ENCODE measurements at places on chromosomes 6 and 20.

DNA sequence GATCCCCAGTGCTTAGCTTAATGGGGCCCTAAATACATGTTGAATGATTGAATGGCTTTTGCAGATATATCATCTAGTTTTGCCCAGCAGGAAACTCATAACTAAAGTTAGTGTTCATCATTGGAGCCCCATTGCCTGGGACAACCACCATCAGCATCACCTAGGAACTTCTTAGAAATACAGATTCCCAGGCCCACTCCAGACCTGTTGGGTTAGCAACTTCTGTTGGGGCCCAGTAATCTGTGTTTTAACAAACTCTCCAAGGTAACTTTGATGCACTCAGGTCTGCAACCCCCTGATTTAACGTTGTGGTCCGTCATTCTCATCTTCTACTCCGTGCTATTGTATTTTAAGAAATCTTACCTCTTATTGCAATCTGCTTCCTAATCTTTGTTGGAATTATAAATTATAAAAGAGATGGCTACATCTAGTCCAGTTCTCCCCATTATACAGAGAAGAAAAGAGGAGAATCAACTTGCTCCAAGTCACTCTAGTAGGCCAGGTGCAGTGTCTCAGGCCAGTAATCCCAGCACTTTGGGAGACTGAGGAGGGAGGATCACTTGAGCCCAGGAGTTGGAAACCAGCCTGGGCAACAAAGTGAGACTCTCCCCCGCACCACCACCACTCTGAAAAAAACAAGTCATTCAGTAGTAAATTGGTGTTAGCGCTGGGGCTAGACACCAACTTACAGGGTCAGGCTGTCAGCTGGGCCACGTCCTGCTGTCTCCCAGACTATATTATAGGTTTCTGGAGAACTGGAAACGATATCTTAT is 13.7 kb downstream of the FOXP4 start:
- DNase-seq, result no peak

DNA sequence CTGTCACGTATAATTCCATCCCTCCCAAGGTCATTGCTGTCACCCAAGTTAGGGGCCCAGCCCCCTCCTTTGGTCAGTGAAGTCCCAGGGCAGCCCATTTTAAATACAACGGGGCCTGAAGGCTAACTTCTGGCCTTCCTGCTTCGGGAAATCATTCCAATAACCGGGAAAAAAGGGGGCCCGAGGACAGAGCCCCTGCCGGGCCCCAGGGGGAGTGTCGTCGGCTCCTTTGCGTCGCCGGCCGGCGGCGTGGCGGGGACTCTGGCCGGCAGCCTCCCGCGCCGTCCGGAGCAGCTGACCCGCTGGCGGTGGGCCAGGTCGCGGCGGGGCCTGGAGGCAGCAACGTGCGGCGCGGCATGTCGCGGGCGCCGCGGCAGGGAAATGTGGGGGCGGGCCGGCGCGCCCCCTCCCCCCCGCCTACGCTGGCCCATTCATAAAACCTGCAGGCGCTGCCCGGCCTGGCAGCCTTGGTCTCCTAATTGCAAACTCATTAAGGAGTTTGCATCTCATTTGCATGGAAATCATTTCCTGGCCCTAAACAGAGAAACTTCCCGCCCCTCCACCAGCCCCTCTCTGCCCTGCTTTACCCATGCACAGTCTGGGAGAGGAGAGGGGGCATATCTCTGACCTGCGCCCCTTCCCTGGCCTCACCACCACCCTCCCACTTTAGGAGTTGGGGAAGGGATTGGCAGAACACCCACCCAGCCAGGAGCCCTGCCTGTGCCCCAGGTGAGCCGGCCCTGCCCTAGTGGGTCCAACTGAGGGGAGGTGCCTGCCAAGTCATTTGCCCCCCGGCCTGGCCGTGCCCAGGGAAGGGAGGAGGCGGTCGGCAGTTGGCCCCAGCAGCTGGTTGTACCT is 50.7 kb downstream of the MRPL14 start:
- DNase-seq, result no peak

DNA sequence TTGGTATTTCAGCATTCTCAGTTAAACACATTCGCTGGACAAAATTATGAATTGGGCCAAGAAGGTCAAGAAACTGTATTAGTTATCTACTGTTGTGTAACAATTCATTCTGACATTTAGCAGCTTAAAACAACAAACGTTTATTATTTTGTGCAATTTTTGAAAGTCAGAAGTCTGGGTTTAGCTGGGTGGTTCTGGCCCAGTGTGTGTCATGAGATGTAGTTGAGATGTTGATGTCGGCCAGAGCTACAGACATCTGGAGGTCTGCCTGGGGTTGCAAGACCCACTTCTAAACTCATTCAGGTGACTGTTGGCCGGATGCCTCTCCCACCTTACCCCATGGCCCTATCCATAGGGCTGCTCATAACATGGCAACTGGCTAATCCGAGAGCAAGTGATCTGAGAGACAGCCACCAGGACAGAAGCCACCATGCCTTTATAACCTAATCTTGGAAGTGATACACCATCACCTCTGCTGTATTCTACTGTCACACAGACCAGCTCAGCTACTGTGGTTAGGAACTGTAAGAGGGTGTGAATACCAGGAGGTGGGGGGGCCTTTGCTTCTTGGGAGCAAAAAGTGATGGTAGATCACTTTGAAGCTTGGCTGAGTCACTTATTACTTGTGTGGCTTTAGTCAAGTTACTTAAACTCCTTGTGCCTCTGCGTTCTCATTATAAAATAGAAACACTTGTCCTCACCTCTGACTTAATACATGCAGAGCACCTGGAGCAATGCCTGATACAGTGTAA is 217.0 kb upstream of the MYLIP start:
- no peak for DNase-seq

DNA sequence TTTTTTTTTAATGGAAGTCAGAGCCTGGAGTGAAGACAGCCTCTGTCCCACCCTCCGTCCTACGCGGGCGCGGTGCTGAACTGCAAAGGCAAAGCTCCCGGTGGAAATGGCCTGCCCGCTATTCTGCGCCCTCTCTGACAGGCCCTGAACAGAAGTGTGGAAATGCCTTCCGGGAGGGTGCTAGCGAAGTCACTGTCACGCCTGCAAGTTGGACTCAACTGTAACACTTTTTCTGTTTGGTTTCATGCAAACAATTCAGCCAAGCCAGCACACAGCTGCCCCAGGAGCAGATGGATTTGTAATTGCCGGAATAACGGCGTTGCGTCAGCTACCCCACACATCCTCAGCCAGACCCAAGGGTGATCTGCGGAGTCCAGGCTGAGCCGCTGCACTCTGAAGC is 107.6 kb downstream of the PSMB1 start:
- DNase-seq, result no peak

DNA sequence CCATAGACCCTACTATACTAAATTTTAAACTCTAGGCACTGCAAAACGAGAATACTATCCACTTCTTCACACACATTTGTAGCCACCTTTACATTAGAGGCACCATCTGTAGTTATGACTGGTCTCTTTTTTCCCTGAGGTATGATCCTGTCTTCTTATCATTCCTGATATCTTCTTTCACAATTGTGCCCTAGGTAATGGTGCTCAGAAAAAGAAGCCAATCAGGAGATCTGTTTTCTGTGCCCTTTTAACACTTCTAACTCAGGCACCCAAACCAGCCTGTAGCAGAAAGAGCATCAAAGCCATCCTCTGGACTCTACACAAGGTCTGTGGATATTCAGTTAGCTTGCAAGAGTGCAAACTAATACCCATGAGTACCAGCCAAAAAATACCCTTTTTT is 149.7 kb upstream of the SGK1 start:
- DNase-seq, result no peak

- DNase-seq, result no peak
Observed at GRCh38 chr20:19232997-19233794, 20.8 kb downstream of the SLC24A3 start.

DNA sequence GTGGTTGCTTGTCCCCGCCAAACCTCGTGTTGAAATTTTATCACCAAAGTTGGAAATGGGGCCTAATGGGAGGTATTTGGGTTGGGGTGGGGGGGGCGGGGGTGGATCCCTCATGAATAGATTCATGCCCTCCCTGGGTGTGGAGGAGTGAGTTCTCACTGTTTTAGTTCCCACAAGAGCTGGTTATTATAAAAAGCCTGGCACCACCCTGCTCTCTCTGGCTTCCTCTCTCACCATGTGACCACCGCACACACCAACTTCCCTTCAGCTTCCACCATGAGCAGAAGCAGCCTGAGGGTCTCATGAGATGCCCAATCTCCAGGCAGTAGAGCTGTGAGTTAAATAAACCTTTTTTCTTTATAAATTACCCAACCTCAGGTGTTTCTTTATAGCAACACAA is 111.3 kb downstream of the PRDM1 start:
- DNase-seq, result no peak

DNA sequence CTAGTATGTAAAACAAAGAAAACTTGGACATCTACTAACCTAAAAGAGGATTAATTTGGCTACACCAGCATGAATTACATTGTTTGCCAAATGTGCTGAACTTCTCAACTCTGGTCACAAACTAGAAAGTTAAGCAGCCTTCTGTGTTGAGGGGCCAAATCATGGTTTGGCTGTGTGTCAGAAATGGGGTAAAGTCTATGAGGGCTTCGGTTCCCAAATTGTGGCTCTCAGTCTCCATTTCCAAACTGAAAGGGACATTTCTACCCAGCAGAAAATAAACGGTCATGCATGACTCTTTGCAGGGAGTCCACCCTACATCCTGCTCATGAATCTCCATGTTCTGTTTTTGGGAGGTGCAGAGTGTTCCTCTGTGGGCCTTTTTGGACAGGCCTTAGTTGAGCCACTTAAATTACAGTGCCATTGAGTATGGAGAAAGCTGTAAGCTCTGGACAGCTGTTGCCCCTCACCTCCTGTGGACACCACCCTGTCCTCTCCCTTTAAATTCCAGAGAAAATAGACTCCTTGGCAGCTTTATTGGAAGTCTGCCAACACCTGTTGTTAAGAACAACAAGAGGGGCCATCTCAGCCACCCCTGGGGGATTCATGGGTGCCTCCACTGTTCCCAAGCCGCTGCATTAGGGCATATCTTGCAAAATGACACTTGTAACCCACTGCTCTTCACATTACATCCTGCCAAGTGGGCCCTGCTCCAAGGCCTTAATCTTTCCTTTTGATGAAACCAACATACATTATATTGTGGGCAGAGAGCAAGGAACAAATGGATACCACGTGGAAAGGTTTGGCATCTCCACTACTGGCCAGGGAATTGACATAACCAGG is 27.5 kb upstream of the SNRPC start:
- DNase-seq, result no peak

- DNase-seq, result no peak
Observed at GRCh38 chr6:152338335-152339125, 298.6 kb downstream of the SYNE1 start.
